Cortex of kidney (tissue), 1 donor: ENCODE measurements at places on chromosomes 3 and 15.

GRCh38 chr3:101142160-101142559 lies 148.9 kb upstream of the ABI3BP start:
- no peak for DNase-seq

- DNase-seq = no peak
Measured at GRCh38 chr15:70633991-70634390, 129.4 kb downstream of the UACA start.

GRCh38 chr3:74415731-74416130 lies 198.7 kb downstream of the CNTN3 start:
- no peak for DNase-seq

GRCh38 chr3:124886168-124887056 lies 753 bp downstream of the ITGB5 start:
- no peak for DNase-seq

DNA sequence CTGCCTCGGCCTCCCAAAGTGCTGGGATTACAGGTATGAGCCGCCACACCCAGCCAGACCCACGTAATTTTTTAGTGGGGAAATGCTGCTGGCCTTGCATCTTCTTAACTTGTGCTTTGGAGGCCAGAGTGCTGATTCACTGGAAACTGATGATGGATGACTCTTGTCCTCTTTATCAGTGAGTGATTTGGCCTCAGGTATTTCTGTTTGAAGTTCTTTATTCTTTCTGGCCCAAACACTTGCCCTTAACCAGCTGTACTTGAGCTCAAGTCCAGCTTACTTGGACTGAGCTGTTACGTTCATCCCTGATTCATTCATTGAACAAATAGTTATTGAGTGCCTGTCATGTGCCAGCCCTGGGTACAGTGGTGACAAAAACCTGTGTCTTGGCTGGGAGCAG lies 4.2 kb downstream of the PTPN23 start:
- no peak for DNase-seq

GRCh38 chr15:77508541-77509243 lies 88.0 kb downstream of the HMG20A start:
- DNase-seq = no peak

DNA sequence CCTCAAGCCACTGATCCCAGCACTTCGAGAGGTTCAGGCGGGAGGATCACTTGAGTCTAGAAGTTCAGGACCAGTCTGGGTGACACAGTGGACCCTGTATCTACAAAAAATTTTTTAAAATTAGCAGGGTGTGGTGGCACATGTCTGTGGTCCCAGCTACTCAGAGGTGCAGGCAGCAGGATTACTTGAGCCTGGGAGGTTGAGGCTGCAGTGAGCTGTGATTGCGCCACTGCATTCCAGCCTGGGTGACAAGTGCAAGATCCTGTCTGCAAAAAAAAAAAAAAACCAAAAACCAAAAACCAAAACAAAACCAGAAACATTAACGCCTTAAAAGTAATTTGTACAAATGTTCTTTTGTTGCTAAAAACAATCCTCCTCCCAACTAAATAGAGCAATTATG lies 27.9 kb upstream of the SLC12A8 start:
- DNase-seq = no peak

DNA sequence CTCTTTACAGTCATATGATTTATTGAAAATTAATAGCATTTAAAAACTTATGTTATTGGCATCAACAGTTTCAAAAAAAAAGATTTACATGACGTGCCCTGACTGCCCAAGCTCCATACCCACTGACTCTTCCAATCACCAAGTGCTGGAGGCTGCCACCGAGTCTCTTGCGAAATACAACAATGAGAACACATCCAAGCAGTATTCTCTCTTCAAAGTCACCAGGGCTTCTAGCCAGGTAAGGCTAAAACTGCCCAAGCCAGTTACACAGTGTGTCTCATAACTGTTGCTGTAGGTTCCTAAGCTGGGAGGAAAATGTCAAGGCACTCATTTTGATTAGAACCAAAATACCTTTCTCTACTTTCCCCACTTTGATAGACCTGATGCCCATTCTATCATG lies 4.5 kb downstream of the FETUB start:
- no peak for DNase-seq

DNA sequence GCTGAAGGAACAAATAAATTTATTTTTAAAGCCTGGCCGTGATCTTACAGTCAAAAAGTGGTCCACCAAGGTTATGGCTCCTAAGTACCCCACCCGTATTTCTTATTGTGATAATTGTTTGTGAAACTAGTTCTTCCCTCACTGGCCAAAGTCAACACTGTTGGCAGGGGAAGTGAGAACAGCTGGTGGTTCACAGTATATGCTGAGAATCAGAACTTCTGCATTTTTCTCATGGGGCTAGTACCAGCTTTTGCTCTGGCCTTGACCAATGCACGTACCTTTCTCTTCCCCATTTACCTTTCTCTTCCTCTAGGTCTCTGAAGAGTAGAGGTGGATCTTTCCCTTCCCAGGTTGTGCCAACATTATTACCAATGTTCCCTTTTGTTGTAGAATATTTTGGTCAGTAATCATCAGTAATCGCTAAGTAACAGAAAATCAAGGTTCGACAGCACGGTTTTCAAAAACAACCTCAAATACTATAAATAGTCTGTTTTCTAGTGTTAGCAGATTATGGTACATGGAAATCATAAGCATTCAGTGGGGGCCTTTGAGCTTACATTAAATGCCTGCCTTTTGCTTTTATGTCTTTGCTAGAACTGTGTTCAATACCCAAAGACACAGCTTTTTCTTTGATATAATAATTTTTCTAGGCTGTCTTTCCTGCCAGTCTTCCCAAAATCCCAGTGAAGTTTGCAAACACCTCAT lies 268.0 kb downstream of the LPP start:
- DNase-seq = no peak

DNA sequence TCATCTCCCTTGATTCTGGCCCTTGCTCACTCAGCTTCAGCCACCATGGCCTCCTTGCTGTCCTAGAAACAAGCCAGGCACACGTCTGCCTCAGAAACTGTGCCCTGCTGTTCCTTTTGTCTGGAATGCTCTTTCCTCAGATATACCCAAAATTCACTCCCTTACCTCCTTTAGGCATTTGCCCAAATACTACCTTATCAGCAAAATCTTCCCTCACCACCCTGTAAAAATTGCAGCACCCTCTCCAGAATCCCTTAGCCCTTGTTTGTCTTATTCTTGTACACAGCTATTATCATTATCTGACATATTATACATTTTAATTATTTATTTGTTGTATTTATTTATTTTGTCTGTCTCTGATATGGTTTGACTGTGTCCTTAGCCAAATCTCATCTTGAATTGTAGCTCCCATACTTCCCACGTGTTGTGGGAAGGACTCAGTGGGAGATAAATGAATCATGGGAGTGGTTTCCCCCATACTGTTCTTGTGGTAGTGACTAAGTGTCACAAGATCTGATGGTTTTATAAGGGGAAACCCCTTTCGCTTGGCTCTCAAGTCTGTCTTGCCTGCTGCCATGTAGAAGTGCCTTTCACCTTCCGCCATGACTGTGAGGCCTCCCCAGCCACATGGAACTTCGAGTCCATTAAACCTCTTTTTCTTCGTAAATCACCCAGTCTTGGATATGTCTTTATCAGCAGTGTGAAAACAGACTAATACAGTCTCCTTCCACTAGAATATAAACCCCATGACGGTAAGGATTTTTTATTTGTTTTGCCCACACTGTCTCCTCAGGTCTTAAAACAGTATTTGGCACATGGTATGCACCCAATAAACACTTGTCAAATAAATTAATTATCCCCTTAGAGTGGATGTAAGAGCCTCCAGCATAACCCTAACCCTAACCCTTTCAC lies 60.0 kb upstream of the STT3B start:
- DNase-seq = no peak

DNA sequence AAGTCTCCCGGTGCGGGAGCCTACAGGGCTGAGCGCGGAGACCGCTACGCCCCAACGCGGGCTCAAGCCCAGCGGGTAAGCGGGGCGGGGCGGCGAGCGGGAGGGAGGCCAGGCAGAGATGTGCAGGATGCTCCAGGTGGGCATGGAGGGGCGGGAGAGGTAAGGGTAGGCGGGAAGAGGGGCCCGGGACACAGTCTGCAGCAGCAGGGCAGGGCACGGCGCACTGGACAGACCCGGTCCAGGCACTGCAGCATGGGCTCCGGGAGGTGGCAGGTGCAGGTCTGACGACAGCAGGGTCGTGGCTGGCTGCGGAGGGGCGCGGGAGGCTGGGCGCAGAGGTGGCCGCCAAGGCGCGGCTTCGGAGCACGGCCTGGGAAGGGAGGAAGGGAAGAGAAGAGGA lies 102.8 kb downstream of the GABRB3 start:
- DNase-seq = no peak

GRCh38 chr3:195171093-195171873 lies 99.7 kb downstream of the XXYLT1 start:
- no peak for DNase-seq

GRCh38 chr3:145384307-145384706 lies 776.7 kb downstream of the PLOD2 start:
- no peak for DNase-seq

DNA sequence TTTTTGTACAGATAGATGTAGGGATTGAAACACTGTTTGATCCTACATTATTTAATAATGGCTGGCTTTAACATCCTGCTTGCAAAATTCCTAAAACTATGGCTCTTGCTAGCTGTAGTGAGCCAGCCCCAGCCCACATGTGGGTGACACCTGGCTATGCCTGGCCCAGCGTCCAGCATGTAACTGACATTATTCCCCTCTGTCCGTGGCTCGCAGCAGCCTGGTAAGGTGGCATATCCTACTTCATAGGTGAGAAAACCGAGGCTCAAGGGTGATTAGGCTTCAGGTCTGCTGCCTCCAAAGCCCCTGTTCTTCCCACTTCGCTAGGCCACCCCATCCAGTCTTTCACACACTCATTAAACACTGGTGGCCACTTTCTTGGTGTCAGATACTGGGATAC lies 1.6 kb downstream of the CALML4 start:
- no peak for DNase-seq

DNA sequence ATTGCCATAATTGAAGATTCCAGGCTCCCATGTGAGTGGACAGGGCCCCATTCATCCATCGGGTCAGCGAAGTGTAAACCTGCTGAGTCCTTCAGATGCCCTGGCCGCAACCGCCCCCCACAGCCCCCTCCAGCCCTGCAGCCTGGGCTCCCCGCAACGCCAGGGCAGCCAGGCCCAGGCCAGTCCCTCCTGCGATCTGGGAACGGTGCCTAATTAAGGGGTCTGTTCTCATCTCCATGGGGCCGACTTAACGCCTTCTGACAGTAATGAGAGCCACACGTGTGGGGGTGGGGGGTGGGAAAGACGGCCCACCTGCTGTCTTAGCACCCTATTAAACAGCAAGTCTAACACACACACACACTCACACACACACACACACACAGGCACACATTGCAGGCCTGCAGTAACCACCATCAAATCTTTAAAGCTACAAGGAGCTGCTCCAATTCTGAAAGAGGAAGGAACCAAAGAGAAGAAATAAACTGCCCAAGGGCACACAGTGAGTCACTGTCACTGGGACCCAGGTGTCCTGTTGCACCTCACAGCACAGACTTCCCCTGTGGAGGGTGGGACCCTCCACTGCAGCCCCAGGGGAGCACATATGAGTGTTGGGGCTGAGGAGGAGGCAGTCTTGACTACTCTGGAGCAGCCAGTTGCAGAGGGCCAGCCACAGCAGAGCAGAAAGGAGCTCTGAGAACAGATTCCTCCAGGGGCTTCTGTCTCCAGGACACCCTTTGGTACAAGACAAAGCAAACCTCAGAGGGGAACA lies 31.8 kb upstream of the HES1 start:
- no peak for DNase-seq

DNA sequence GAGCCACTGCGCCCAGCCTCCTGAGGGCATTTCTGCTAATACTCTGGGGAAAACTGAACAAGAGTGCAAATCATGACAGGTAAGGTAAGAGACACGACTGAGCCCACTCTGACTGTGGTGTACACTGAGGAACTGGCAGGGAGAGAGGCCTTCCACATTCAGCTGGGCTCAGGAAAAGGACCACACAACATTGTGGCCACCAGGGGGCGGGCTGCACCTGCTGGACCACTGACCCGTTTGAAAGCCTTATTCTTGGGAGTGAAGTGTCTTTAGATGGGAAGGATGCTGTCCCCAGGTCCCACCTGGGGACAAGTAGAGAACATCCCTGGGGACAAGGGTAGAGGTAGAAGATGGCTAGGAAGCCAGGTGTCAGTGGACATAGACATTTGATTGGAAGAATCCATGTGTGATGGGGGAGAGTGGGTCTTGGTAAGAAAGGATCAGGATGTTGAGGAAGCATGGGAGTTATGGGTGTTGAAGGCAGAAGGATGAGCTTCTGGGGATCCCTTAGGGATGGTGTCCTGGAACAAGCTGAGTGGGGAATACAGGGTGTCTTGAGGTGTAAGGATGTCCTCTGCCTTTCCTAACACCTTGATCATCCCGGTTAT lies 6.2 kb upstream of the CTDSPL start:
- DNase-seq = no peak

- no peak for DNase-seq
Measured at GRCh38 chr3:150165396-150166094, 194.8 kb upstream of the PFN2 start.

DNA sequence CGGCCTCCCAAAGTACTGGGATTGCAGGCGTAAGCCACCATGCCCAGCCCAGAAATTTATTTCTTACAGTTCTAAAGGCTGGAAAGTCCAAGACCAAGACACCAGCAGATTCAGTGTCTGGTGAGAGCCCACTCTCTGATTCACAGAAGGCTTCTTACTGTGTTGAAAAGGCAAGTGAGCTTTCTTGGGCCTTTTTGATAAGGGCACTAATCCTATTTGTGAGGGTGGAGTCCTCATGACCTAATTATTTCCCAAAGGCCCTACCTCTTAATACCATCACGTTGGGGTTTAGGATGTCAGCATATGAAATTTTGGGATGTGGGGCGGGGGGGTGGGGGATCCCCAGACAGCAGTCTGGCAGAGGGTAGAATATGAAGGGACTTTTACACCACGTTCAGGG lies 47.5 kb upstream of the MEX3B start:
- no peak for DNase-seq

GRCh38 chr15:91435113-91435512 lies 335.1 kb downstream of the SV2B start:
- DNase-seq = no peak
